CD4-positive, alpha-beta T cell treated with Interleukin-15 for 1 hour (primary cell): ENCODE measurements at places on chromosomes 3 and 15.

GRCh38 chr3:150059241-150059640, 88.5 kb upstream of the PFN2 start:
- DNase-seq = no peak

DNA sequence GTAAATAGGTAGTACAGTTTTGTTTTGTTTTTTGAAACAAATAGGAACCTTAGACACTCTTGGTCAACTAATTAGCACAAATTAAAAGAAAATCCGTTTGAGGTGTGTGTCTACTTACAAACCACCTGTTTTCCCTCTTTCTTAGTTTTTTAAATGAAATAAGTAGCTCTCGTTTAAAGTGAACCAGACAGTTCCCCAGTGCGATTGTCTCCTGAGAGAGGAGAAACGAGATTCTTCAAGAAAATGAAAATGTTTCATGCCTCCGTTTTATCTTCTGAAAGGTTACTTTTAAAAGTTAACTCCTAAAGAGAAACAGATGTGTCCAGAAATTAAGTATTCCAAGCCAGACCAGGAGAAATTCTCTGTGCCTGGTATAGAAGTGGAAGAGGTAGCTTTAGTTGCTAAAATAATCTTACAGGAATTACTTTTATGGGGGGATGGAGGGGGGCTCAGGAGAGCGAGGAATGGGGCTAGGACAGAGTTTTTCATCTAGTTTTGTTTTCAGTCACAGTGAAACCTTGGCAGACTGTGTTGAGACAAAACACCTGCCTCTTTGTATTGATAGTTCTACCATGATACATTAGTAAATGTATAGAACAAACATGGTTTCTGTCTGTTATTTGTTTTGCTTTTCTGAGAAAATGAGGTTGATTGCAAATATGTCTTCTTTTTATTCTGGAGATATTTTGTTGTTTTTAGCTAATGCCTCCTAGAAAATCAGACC, 155.1 kb upstream of the CNTN4 start:
- no peak for DNase-seq

DNA sequence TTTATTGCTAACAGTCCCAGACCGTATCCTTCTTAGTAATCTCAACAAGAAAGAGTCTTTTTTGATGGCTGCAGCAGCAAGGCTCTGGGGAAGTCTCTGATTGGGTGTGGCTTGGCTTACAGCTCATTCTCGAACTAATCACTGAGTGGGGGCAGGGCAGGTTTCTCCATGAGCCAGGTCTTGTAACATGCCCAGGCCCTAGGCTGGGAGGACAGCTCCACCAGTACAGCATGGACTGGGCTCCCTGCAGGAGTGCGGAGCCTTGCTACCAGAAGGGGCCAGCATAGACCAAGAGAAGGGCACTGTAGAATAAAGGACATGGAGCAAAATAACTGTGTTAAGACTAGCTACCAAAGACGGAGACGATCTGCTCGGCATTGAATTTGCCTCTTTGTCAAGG, 7.2 kb downstream of the CD276 start:
- no peak for DNase-seq

DNA sequence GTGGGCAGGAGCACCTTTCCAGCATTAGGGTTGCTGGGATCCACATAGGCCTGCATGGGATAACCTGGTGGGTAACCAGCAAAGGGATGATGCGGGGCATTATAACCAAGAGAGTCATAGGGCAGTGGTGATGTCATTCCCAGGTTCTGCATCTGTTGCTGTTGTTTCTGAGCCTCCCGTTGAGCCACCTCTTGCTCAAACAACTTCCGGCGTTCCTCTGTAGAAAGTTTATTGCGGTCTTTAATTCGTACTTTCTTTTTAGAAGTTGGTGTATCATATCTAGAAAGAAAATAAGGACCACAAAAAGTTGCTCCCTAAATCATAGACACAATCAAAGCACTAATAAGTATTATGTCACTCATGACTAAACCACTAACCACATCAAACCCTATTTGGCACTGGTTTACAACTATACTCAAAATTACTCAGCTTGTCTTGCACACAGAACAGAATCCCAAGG, 77.8 kb downstream of the NBEAL2 start:
- peak; percentile 41 for DNase-seq

- no peak for DNase-seq
These were observed 49.4 kb upstream of the INSYN1 start for GRCh38 chr15:73802431-73803041.

GRCh38 chr15:69742361-69742760, 289.7 kb downstream of the RPLP1 start:
- DNase-seq = no peak

DNA sequence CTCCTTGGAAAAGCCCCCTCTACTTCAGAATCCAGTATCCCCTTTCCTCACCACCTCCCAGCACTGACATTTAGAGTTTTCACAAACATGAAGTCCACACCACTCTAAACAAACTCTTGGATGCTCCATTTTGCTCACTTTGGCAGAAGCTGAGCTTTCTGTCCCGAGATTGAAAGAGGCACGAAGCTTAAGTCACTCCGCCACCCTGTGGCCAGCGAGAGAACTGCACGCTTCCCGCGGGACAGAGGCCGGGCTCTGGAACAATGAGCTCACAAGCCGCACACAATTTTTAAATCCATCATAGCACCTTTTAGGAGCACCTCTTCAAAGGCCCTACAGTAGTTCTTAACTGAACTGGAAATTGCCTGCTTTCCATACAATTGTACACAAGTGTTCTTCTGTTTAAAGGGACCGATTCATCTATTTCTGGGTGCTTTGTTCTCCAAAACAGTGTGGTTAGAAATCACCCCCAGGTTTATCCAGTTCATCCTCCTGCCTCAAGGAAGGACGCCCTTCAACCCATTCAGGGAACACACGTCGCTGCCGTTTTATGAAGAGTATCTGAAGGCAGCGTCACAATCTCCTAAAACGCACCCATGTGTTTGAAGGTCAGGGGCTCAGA, 226.1 kb downstream of the VPS13C start:
- peak; percentile 55 for DNase-seq

DNA sequence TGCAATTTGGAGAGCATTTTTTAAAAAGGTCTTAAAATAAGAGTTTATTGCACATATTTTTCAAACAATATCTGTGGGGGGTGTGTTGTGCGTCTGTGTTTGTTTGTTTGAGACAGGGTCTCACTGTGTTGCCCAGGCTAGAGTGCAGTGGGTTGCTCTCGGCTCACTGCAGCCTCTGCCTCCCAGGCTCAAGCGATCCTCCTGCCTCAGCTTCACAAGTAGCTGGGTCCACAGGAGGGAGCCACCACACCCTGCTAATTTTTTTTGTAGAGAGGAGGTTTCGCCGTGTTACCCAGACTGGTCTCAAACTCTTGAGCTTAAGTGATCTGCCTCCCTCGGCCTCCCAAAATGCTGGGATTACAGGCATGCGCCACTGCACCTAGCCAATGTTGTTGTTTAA, 2.7 kb downstream of the MLF1 start:
- DNase-seq = no peak

GRCh38 chr15:101551696-101552591, 62.4 kb upstream of the PCSK6 start:
- DNase-seq = no peak
